MV-4-11 (cell line): ENCODE measurements at places on chromosomes 12 and 14.

GRCh38 chr14:90060965-90061684 lies 669 bp upstream of the KCNK13 start:
- no peak for DNase-seq

DNA sequence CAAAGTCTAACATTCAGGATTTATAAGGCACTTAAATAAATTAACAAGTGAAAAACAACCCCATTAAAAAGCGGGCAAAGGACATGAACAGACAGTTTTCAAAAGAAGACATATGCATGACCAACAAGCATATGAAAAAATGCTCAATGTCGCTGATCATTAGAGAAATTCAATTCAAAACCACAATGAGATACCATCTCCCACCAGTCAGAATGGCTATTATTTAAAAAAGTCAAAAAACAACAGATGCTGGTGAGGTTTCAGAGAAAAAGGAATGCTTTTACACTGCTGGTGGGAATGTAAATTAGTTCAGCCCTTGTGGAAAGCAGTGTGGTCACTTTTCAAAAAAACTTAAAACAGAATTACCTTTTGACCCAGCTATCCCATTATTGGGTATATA lies 60.7 kb upstream of the BDKRB2 start:
- no peak for DNase-seq

DNA sequence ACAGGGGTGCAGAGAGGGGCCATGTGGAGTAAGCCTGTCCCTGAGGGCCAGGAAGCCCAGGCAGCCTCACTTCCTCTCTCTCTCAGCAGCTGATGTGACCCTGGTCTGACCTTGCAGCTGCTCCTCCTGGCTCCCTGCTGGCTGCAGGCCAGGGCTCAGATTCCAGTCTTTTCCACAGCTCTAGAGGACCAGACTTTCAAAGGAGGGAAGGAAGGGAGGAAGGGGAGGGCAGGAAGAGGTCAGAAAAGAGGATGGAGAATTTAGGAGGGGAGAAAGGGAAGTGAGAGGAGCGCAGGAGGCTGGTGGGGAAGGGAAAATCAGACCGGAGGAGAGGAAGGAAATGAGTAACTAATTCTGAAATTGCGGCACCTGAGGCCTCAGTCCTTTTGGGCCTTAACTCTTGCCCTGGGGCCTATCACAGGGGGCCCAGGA lies 40.9 kb upstream of the VASH1 start:
- DNase-seq, result peak; percentile 91

GRCh38 chr12:49014547-49014946 lies 4.0 kb downstream of the PRKAG1 start:
- DNase-seq, result peak; percentile 4

- no peak for DNase-seq
Observed at GRCh38 chr12:83664650-83665049, 977.9 kb downstream of the TMTC2 start.

DNA sequence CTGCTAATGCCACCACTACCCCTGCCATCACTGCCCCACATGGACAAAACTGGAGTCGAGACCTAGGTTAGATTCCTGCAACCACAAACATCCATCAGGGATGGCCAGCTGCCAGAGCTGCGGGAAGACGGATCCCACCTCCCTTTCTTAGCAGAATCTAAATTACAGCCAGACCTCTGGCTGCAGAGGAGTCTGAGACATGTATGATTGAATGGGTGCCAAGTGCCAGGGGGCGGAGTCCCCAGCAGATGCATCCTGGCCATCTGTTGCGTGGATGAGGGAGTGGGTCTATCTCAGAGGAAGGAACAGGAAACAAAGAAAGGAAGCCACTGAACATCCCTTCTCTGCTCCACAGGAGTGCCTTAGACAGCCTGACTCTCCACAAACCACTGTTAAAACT lies 7.1 kb upstream of the OAS2 start:
- no peak for DNase-seq

DNA sequence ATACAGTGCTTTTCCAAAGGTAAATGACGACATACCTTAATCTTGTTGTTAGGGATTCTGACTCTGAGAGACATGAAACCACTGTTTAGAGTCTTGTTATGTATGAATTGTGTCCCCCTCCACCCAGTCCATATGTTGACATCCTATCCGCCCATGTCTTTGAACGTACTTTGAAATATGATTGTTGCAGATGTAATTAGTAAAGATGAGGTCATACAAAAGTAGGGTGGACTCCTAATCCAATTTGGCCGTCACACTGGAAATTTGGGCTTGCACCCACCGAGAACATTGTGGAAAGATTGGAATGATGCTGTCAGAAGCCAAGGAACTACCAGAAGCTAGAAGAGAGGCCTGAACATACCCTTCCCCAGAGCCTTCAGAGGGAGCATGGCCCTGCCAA lies 62.2 kb downstream of the RGS6 start:
- DNase-seq, result no peak

GRCh38 chr14:59189091-59189785 lies 771 bp downstream of the DAAM1 start:
- DNase-seq, result no peak

GRCh38 chr14:36658123-36659009 lies 3.3 kb upstream of the PAX9 start:
- DNase-seq, result no peak
